ENCODE measurements at places on chromosomes 2 and 18.

DNA sequence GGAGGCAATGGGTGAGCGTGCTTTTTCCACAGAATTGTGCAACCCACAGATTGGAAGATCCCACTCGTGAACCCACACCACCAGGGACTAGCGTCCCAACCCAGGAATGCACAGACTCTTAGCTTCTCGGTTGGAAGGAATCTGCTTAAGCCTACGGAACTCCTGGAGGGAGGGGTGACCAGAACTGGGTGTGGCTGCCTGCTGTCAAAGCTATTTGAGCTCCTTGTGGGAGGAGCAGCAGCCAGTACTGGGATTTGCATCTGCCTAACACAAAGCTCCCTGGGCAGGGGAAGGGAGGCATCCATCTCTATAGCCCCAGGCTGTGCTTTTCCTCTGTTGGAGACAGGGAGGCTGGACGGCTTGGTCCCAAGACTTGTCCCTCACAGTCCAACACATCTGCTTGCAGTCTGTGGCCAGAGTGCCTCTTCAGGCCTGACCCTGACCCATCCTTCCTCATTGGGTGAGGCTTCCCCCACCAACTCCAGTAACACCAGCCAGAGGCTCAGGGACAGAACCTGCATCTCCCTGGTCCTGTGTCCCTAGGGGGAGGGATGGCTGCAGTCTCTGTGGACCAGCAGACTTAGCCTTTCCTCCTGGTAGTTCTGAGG lies 27.9 kb downstream of the HNMT start:
- DNase-seq: no peak

DNA sequence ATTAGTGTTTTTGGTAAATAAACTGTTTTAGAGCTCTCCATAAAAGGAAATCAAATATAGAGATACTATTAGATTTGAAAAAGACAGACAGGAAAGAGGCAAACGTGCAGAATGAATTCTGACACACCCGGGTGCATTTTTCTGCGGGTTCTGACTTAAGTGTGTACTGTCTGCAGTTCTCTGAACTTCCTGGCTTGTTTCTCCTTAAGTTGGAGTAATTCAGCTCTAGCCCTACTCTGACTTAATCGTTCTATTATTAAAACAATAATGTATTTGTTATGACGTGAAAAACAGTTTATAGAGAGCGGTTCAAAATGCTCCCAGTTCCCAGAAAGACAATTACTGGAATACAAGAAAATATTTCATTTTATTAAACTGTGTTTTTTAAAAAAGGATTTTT lies 305.9 kb downstream of the ARHGAP15 start:
- no peak for DNase-seq

DNA sequence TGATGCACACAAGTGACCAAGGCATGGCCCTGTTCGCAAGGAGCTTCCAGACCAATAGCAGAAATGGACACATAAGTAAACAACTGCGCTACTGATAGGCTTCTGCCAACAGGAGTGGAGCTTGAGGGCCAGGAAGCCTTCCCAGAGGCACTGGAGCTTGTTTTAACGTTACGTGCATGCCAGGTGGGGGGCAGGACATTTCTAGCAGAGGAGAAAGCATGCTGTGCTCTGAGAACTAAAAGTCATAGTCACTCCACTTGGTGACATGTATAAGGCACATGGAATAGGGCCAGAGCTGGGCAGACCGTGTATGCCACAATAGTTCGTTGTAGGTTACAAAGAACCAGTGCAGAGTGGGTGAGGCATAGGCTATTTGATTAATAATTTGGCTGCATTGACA lies 184.2 kb downstream of the NEDD4L start:
- DNase-seq: no peak

GRCh38 chr18:7725473-7725872 lies 158.4 kb downstream of the PTPRM start:
- DNase-seq: no peak

DNA sequence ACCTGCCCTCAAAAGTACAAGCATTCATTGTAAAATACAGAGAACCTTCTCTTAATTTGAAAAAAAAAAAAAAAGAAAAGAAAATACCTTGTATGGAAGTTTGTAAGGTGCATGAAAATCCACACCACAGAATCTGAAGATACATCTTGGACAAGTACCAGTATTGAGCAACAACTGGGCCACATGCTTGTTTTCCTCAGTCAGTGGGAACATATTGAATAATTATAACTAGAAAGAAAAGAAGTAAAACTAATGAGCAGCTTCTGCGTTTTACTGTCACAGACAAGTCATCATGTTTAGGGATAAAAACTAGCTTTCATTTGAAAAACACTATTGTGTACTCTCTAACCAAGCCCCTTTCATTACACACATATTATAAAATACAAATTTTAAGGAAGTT lies 5.8 kb upstream of the PEX13 start:
- DNase-seq: no peak

All from stimulated activated CD4-positive, alpha-beta T cell treated with anti-CD3 and anti-CD28 coated beads, Interleukin-4, amount 100 ng/mL, for 24 hours (primary cell).